ENCODE measurements at places on chromosomes 12 and 14. TPM values are rescaled to one million over a fixed set of nuclear protein-coding genes. Genes with fewer than 3 reads are reported as not detected.

The PLA2G1B gene
- not detected for total RNA-seq

The B4GALNT1 gene
- 1.8 TPM for total RNA-seq

- H3K36me3 ChIP-seq: peaks cover 46% of the 10 kb centered on the region
- no peaks in the 10 kb centered on the region for H3K4me1 ChIP-seq
- no peak overlapping the region for H3K27ac ChIP-seq
- DNase-seq: no peak
- H3K4me3 ChIP-seq: no peak overlapping the region
- H3K27me3 ChIP-seq: no peaks in the 10 kb centered on the region
Measured at GRCh38 chr14:87966816-87967215, 26.2 kb downstream of the GALC start.

- no peaks in the 10 kb centered on the region for H3K36me3 ChIP-seq
- H3K4me1 ChIP-seq: no peaks in the 10 kb centered on the region
- H3K27ac ChIP-seq: no peak overlapping the region
- H3K27me3 ChIP-seq: peaks cover 4% of the 10 kb centered on the region
Measured at GRCh38 chr14:61992139-61992538, 229.9 kb downstream of the SNAPC1 start.

- H3K4me1 ChIP-seq: no peaks in the 10 kb centered on the region
- H3K36me3 ChIP-seq: no peaks in the 10 kb centered on the region
- no peak overlapping the region for H3K4me3 ChIP-seq
- DNase-seq: no peak
- H3K27ac ChIP-seq: no peak overlapping the region
Measured at GRCh38 chr12:49873361-49873934, 30.3 kb downstream of the FAIM2 start.
